ENCODE measurements at places on chromosomes 4 and X.

- no peak for DNase-seq
Measured at GRCh38 chr4:106140601-106141000, 175.4 kb downstream of the TBCK start.

DNA sequence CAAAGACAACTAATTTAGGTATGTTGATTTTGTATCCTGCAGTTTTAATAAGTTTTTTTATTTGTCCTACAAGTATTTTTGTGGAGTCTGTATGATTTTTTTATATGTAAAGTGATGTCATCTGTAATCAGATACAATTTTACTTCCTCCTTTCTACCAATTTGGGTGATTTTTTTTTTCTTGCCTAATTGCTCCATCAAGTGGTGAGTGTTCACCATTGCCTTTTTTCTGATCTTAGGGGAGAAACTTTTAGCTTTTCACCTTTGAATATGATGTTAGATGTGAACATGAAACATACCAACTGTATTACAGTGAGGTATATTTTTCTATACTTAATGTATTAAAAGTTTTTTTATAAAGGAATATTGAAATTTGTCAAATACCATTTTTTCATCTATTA lies 362.3 kb downstream of the PABPC4L start:
- no peak for DNase-seq

- DNase-seq: no peak
Measured at GRCh38 chr4:86091201-86091600, 268.7 kb downstream of the MAPK10 start.

- no peak for DNase-seq
Measured at GRCh38 chr4:152389359-152389758, 146.5 kb downstream of the FBXW7 start.

DNA sequence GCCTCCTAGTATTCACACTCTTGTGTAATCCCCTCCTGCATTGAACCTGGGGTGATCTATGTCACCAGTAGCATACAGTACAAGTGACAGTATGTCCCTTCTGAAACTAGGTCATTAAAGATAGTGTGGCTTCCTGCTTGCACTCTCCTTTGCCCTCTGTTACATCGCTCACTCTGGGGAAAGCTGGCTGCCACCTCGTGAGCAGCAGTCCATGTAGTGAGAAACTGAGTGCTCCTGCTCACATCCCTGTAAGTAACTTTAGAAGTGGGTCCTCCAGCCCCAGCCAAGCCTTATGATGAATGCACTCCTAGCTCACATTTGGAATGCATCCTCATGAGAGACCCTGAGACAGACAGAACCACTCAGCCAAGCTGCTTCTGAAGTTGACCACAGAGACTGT lies 89.8 kb upstream of the TNIP3 start:
- no peak for DNase-seq

DNA sequence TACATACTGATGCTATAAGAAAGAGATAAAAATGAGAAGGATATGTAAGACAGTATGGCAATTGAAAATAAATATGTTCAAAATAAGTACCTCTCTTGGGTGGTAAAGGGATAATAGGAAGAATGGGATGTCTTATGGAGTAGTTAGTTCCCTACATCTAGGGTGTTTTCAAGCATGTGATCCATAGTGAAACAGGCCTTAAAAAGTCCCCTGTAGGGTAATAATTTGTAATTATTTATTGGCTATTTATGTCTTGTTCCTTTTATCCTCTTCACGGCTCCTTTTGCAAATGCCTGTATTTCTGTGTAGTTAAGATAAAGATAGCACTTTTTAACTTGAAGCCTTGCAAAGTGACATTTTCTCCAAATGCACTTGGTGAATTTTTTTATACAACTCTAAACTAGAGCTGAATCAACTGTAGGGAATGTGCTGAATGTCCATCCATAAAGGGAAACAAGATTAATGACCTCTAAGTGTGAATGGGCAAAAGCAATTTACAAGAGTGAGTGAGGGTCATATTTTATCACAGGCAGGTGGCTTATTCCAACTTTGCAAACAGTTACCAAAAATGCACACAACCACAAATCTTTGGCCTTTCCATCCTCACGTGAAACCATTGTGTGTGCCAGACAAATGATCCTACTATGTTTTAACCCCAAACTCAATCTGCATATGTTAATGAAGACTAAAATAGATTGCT lies 299.0 kb downstream of the KCNIP4 start:
- no peak for DNase-seq

- DNase-seq: no peak
Measured at GRCh38 chr4:903066-904046, 28.8 kb downstream of the GAK start.

DNA sequence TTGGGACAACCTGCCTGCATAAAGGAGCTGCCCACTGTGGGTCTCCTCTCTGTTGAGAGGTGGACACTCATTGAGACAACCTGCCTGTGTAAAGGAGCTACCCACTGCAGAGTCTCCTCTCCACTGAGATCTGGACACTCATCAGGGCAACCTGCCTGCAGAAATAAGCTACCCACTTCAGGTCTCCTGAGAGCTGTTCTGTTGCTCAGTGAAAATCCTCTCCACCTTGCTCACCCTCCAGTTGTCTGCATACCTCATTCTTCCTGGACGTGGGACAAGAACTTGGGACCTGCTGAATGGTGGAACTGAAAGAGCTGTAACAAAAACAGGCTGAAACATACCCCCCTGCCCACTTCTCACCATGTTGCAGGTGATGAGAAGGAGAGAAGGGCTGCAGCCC lies 59.9 kb upstream of the CDKN2AIP start:
- no peak for DNase-seq
